Nucleus accumbens (tissue), 56 donors: ENCODE measurements at places on chromosomes 12 and 14.

DNA sequence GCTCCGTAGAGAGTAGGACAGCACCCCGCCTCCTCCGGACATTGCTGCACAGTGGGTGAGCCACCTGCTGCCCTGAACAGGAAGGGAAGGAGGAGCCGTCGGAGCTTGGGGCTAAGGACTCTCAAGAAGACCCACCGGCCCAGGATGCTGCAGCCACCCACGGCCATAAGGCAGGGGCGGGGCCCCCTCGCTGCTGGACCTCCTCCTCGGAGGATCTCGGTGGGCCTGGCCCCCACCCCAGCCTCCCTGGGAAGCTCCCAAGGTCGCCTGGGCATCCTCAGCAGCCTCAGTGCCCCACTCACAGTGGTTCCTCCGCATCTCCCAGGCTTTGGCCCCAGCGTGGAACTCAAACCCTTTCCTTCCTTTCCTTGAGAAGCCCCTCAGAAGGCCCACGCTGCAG, 68.6 kb upstream of the DIO3 start:
- no peak for DNase-seq

- no peak for DNase-seq
Measured at GRCh38 chr14:70282666-70283065, 76.8 kb downstream of the COX16 start.

DNA sequence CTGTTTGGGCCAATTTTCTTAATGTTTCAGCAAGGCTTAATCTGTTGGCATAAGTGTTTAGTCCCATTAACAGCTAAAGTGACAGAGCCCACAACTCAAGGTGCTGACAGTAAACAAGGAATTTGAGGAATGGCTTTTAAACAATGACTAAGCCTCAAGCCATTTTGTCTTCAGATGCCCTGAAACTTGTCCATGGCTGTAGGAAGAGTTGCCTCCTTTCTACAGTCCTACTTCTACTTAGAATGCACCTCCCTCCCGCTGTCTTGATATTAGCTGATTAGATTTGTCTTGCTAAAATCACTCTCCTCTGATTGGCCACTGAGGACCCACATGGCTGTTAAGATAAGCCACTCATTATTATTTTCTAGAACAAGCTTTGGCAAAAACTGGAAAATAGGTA, 188.4 kb upstream of the OTX2 start:
- DNase-seq: no peak

- DNase-seq: no peak
Measured at GRCh38 chr14:94394581-94395207, 6.3 kb upstream of the SERPINA1 start.

DNA sequence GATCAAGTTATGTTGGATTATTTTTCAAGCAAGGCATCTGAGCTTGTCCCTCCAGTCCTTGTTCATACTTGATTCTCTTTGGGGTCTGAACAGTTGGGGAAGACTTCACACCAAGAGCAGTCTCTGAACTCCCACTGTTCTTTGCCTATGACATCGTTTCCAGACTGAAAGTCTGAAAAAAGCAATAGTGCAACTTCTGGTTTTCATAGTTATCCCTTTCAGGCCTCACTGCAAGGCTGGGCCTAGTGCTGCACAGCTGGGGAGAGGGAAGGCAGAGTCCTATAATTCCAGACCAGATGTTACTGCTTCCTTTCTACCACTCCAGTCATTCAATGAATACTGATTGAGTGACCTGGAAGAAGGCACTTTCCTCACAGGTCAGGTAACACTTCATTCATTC, 187.1 kb upstream of the CCND2 start:
- DNase-seq: no peak

DNA sequence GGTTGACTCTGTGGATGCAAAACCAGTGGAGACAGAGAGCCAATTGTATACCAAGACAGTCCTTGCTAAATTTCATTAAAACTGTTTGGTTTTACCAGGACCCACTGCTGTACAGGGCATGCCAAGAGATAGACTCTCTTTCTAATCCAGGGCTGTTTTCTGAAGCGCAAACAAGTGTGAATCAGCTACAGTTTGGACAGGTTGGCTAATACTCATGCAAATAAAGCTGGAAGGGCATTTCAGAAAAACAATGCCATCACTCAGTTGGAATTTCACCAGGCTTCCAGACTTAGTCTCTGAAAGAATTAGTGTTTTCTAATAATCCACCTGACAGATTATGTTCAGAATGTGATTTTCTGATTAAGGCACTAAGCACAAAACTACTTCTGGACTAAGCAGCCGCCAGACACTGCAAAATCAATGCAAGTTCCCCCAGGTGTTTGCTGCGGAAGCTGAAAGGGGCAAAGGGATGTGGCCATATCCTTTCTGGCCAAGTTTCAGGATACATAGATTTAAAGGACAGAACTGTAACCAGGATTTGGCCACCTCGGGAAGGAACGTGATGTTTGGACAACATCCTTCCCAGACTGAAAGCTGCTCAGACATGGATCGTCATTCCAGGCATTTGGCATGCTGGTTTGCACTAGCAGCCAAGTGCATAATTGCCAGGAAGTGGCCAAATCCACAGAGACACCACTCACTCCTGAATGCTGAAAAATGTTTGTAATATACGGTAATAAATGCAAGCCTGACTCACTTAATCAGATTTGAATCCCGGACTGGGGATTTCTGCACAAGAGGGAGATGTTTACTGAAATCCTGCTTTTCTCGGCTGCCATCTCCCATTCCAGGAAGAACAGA, 32.0 kb upstream of the CDKN3 start:
- DNase-seq: no peak

GRCh38 chr12:131622422-131622955, 88.4 kb upstream of the SFSWAP start:
- DNase-seq: no peak
